ENCODE measurements at places on chromosomes 11 and 22.

DNA sequence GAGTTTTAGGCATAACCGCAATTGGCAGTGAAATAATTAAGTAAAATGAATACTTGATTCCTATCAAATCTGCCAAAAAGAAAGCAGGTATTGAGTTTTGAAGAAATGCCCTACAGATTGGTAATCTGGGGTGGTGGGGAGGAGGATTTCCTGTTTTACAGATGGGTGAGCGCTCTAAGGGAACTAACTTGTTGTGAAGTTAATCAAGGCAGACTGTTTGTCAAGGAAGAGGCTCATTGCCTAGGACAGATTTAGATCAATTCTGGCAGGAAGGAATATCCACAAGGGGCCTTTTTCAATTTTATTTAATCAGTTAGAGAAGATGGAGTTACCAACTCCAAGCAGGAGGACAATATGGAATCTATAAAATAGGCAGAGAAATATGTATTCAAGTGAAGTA is 271.5 kb upstream of the CCDC90B start:
- H3K27ac ChIP-seq: no peak overlapping the region
- H3K4me1 ChIP-seq: peaks cover 3% of the 10 kb centered on the region
- peaks cover 3% of the 10 kb centered on the region for H3K27me3 ChIP-seq
- H3K4me3 ChIP-seq: no peak overlapping the region
- no peaks in the 10 kb centered on the region for H3K36me3 ChIP-seq

GRCh38 chr11:126114486-126115126 is 51.9 kb upstream of the CDON start:
- no peaks in the 10 kb centered on the region for H3K27me3 ChIP-seq
- no peaks in the 10 kb centered on the region for H3K36me3 ChIP-seq
- H3K4me3 ChIP-seq: no peak overlapping the region
- H3K27ac ChIP-seq: peak overlapping the region; percentile 68
- DNase-seq: no peak

GRCh38 chr11:73240190-73240781 is 22.2 kb downstream of the P2RY2 start:
- no peak overlapping the region for H3K27ac ChIP-seq
- H3K36me3 ChIP-seq: no peaks in the 10 kb centered on the region
- no peaks in the 10 kb centered on the region for H3K27me3 ChIP-seq
- H3K4me1 ChIP-seq: peaks cover 7% of the 10 kb centered on the region
- no peak for DNase-seq

DNA sequence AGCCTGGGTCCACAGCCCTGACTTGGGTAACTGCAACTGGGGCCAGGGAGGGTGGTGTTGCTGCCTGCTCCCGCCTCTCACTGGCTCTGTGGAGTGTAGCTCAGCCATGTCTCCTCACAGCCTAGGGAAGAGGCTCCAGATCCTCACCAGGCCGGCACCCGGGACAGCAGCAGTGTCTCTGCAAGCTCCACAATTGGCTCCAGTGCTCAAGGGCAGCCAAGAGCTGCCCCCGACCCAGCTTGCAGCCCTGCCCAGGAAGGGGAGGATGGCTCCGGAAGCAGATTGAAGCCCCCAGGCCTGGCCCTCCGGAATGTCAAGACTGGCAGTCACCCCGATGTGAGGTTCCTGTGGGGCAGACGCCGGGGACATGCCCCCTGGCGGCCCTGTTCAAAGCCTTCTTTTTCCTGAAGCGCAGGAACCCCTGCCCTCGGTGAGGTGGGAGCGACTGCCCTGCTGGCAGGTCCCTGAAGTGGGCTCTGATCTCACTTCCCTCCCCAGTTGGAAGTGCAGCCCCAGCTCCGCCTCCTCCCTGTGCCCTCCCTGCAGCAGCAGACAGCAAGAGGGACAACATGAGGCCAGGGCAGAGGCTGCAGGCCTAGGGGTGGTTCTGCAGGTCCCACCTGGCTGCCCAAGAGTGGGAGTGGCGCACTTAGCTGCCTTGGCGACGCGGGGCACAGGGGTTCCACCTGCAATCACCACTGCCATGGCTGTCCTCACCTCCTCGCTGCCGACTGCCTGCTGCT is 816.2 kb upstream of the LUZP2 start:
- H3K4me1 ChIP-seq: peaks cover 3% of the 10 kb centered on the region
- no peak overlapping the region for H3K4me3 ChIP-seq
- no peak for DNase-seq
- no peaks in the 10 kb centered on the region for H3K36me3 ChIP-seq

DNA sequence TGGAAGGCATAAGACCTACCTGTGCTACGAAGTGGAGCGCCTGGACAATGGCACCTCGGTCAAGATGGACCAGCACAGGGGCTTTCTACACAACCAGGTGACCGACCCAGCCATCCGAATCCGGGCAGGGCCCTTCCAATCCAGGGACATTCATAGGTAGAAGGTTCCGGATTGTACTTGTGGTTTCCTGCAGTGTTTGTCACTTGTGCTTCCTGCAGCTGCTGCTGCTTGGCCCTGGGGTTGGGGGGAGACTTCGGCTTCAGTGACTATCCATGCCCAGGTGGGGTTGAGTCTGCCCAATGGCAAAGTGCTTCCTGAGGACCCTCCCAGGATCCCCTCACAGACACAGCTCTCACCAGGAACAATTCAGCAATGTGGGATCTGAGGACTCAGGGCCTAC is 2.2 kb downstream of the APOBEC3A start:
- no peak overlapping the region for H3K27ac ChIP-seq
- H3K4me3 ChIP-seq: no peak overlapping the region
- no peak for DNase-seq
- no peaks in the 10 kb centered on the region for H3K36me3 ChIP-seq
- peaks cover 22% of the 10 kb centered on the region for H3K27me3 ChIP-seq
- H3K4me1 ChIP-seq: peaks cover 10% of the 10 kb centered on the region

GRCh38 chr11:116481126-116481675 is 291.6 kb downstream of the BUD13 start:
- H3K4me3 ChIP-seq: no peak overlapping the region
- H3K27me3 ChIP-seq: peaks cover 45% of the 10 kb centered on the region
- DNase-seq: no peak
- no peak overlapping the region for H3K27ac ChIP-seq

GRCh38 chr11:101867951-101868350 is 46.9 kb upstream of the CEP126 start:
- H3K4me1 ChIP-seq: no peaks in the 10 kb centered on the region
- DNase-seq: no peak
- no peaks in the 10 kb centered on the region for H3K27me3 ChIP-seq
- H3K4me3 ChIP-seq: no peak overlapping the region
- H3K36me3 ChIP-seq: peaks cover 1% of the 10 kb centered on the region

DNA sequence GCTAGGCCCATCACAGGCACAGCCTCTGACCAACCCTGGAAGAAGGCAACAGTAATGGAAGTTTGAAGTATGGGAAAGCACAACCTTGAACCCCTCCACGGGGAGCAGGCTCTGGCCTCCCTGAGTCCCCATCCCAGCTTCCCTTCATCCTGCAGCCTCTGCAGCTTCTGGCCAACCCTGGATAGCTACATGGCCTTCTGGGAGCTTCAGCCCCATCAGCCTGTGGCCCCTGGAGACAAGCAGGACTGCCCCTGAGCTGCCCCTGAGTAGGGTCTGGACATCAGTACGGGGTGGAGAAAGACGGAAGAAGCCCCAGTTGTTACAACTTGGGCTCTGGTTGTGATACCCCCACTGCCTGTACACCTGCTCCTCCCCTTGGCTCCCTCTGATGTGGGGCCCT is 113.8 kb upstream of the CD82 start:
- peaks cover 32% of the 10 kb centered on the region for H3K27me3 ChIP-seq
- H3K36me3 ChIP-seq: no peaks in the 10 kb centered on the region
- no peak for DNase-seq

DNA sequence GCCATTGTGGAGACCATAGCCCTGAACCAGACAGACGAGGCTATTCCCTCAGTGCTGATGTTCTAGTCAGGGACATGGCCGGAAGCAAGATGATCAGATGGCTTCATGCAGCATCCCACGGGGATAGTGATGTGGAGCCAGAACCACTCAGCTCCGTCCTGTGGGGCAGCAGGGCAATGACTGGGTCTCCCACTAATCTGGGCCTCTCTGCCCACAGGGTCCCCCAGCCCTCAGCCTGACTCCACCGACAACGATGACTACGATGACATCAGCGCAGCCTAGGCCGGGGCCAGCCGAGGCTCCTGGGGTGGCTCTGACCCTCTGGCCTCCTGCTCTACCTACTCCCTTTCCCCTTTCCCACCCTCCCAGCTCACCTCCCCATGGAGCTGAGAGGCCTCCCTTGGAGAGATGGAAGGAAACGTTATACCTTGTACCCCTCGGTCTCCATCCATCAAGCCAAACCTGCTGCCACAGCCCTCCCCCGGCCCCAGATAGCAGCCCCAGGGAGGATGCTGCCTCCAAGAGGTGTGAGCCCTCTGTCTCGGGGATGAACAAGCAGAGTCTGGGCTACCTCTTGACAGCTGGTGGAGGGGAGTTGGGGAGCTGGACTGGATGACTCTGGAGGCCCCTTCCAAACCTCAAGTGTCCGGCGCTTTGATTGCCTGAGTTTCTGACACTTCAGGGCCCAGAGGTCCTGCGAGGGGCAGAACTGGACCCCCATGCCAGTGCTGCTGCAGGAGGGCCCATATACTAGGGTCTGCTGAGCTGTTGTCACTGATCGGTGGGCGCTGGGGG is 47.8 kb downstream of the CD6 start:
- H3K4me1 ChIP-seq: peaks cover 11% of the 10 kb centered on the region
- no peak for DNase-seq
- no peaks in the 10 kb centered on the region for H3K36me3 ChIP-seq
- no peak overlapping the region for H3K27ac ChIP-seq
- no peak overlapping the region for H3K4me3 ChIP-seq

GRCh38 chr11:63262547-63262946 is 19.1 kb upstream of the SLC22A25 start:
- H3K36me3 ChIP-seq: no peaks in the 10 kb centered on the region
- H3K4me1 ChIP-seq: peaks cover 9% of the 10 kb centered on the region
- H3K27ac ChIP-seq: no peak overlapping the region
- H3K27me3 ChIP-seq: peaks cover 35% of the 10 kb centered on the region

DNA sequence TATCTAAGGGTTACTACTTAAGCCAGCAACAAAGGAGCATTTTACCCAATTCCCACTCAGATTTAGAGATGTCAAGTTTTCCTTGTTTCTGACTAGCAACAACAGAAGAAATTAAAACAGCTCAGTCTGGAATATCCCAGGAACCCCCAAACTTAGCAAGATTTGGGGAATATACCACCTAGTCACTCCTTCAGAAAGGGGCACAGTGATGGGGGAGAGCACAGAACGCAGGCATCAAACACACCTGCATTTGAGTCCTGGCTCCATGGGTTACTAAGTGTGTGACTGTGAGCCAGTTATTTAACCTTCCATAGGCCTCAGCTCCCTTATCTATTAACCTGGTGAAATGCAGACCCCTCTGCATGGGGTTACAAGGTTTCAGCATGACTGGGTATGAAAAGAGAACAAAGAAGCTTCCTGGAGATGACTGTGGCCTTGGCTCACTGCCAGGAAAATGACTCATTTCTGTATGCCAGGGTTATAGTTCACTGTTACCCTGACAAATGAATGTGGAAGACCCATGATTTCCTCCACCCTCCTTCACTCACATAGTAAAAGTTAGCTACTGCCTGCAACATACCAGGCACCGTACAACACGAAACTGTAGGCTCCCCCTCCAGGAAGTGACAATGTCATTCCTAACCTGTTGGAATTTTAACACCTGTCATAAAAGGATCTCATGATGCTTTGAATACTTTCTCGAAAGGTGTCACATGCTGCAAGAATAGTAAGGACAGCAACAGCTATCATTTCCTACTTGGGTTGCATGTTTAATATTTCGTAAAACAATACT is 79.6 kb downstream of the ME3 start:
- H3K27ac ChIP-seq: peak overlapping the region; percentile 57
- H3K36me3 ChIP-seq: no peaks in the 10 kb centered on the region
- H3K4me3 ChIP-seq: no peak overlapping the region
- H3K27me3 ChIP-seq: no peaks in the 10 kb centered on the region

- no peak overlapping the region for H3K4me3 ChIP-seq
- peaks cover 20% of the 10 kb centered on the region for H3K4me1 ChIP-seq
- no peak overlapping the region for H3K27ac ChIP-seq
- no peak for DNase-seq
These were observed 100.9 kb downstream of the FAM76B start for GRCh38 chr11:95688501-95689222.

GRCh38 chr11:117626576-117626975 is 170.4 kb downstream of the DSCAML1 start:
- H3K27me3 ChIP-seq: peaks cover 46% of the 10 kb centered on the region
- H3K36me3 ChIP-seq: no peaks in the 10 kb centered on the region
- no peak overlapping the region for H3K27ac ChIP-seq
- no peak for DNase-seq
- H3K4me1 ChIP-seq: no peaks in the 10 kb centered on the region

- H3K27me3 ChIP-seq: peaks cover 2% of the 10 kb centered on the region
- H3K36me3 ChIP-seq: no peaks in the 10 kb centered on the region
- peaks cover 9% of the 10 kb centered on the region for H3K4me1 ChIP-seq
- H3K27ac ChIP-seq: peak overlapping the region; percentile 73
- H3K4me3 ChIP-seq: no peak overlapping the region
These were observed 14.7 kb downstream of the LINC01488 start for GRCh38 chr11:69496202-69496557.

- no peak overlapping the region for H3K4me3 ChIP-seq
- H3K4me1 ChIP-seq: peaks cover 12% of the 10 kb centered on the region
- DNase-seq: peak; percentile 50
- H3K27ac ChIP-seq: peak overlapping the region; percentile 47
- peaks cover 1% of the 10 kb centered on the region for H3K36me3 ChIP-seq
- no peaks in the 10 kb centered on the region for H3K27me3 ChIP-seq
These were observed 42.2 kb upstream of the FBLN1 start for GRCh38 chr22:45460288-45461109.

DNA sequence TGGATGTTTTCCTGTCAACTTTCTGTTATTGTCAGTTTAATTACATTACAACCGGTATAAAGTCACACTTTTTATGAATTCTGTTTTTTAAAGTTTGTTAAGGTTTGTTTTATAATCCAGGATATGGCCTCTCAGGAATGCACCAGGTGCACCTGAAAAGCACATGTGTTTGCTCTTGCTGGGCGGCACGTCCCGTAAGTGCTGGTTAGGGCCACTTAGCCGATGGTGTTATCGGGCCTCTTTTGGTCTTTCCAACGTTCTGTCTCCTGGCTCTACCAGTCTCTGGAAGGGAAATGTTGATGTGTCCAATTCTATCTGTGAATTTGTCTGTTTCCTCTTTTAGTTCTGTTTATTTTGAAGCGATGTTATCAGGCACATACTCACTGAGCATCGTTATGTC is 695.7 kb downstream of the BRD1 start:
- no peak overlapping the region for H3K27ac ChIP-seq
- no peak overlapping the region for H3K4me3 ChIP-seq
- H3K27me3 ChIP-seq: peaks cover 17% of the 10 kb centered on the region
- H3K36me3 ChIP-seq: no peaks in the 10 kb centered on the region

GRCh38 chr11:119886667-119887230 is 157.7 kb upstream of the NECTIN1 start:
- no peak overlapping the region for H3K4me3 ChIP-seq
- H3K27me3 ChIP-seq: peaks cover 10% of the 10 kb centered on the region
- H3K36me3 ChIP-seq: no peaks in the 10 kb centered on the region
- no peak overlapping the region for H3K27ac ChIP-seq

DNA sequence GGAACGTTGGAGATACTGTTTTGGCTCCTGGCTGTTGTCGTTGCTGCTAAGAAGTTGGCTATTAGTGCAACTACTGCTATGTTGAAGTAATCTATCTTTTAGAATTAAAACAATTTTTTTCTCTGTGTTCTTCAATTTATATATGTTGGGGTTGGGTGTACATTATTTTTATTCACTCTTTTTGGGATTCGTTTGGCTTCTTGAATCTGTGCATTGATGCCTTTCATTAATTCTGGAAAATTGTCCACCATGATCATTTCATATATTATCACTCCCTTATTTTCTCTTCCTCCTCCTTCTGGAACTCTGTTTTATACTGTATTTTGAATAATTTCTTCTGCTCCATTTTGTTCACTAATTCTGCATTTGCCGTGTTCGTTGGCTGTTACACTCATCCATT is 199.5 kb upstream of the PLET1 start:
- H3K4me1 ChIP-seq: peaks cover 10% of the 10 kb centered on the region
- H3K27me3 ChIP-seq: peaks cover 5% of the 10 kb centered on the region
- H3K36me3 ChIP-seq: no peaks in the 10 kb centered on the region
- DNase-seq: no peak
- H3K27ac ChIP-seq: no peak overlapping the region
- H3K4me3 ChIP-seq: no peak overlapping the region
